ENCODE measurements at places on chromosomes 7 and 10. TPM values are rescaled to one million over a fixed set of nuclear protein-coding genes. Genes with fewer than 3 reads are reported as not detected.

Gene HTR5A
- not detected for total RNA-seq

Gene EXOC6
- total RNA-seq = 111 TPM

Gene KLF14
- not detected for total RNA-seq

Gene ACSL5
- 26.7 TPM for total RNA-seq

Gene DEPP1
- total RNA-seq = 421 TPM
